ENCODE measurements at places on chromosomes 2 and 18.

DNA sequence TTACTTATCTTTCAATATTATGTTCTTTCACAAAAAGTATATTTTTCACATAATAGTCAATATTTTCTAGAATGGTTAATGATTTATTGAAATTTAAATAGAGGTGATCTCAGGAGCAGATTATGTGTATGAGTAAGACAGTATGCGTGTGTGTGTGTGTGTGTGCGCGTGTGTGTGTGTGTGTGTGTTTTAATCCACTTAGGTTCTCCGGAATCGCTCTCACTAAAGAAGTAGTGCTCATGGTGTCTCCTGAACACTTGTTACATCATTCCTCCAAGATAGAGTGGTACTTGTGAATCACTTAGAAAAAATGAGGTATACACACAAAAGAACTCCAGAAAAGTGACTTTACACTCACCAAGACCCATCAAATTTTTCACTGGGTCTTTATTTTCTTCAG lies 91.0 kb upstream of the KCNH7 start:
- no peak for DNase-seq

DNA sequence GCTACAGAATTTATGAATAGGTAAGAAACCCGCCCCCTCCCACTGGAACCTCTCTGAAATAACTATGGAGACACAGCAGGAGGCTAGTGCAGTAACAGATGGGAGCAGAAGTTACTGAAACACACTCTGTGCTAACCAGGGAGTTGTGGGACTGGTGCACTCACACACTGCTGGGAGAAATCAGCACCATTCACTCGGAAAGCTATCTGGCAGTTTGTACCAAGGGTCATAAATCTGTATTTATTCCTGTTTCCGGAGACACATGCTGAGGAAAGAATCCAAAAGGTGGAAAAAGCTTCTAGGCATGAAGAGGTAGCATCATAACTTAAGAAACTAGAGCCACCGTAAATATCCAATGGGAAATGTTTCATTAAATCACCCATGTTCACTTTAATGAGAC lies 39.9 kb downstream of the TGFA start:
- DNase-seq, result no peak

DNA sequence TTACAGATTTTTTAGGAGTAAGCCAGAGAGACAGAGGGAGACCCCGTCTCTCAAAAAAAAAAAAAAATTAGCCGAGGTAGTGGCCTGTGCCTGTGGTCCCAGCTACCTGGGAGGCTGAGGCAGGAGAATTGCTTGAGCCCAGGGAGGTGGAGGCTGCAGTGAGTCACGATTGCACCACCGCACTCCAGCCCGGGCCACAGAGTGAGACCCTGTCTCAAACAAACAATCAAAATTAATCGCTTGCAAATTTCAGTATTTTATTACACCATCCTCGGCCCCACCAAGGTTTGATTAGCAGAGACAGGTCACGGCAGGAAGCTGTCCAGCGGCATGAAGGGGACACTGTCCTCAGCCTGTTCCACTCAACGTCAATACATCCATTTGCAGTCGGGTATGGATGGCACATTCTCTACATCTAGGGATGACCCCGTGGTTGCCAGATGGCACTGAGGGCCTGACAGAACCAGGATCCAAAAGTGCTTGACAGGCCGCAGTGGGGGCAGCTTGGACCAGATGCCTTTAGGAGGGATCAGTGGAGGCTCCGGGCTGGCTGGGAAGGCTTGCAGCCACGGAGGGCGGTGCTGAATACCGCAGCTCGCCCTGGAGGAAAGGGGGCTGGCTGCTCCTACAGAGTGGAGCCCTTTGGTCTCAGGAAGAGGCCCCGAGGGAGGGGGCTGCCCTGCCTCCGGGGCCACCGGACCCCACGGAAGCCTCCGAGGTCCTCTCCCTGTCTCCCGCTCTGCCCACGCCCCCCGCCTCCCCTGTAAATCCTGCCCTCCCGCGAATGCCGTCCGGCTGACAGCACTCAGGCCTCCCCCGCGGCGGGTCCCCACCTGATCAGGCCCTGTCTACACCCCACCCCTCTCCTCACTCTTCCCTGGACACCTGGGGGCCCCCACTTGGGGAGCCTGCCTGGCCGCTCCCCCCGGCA lies 13.1 kb downstream of the ASPRV1 start:
- DNase-seq, result no peak

DNA sequence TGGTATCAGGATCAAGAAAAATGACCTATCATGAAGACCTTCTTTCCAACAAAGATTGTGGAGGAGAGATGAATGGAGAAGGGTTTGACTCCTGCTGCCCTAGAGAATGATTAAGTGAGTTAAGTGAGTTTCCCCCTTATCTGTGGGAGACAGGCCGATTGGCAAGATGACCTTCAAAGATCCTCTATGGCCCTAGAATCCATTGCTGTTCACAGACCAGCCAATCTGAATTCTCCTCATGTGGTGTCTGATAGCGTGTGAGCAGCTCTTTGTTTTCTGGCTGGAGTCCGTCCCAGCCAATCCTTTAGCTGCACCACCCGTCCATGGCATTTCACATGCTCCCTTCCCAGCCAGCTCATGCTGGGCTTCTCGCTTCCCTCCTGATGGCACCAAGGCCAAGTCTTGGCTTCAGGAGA lies 79.4 kb downstream of the MARCHF4 start:
- no peak for DNase-seq

DNA sequence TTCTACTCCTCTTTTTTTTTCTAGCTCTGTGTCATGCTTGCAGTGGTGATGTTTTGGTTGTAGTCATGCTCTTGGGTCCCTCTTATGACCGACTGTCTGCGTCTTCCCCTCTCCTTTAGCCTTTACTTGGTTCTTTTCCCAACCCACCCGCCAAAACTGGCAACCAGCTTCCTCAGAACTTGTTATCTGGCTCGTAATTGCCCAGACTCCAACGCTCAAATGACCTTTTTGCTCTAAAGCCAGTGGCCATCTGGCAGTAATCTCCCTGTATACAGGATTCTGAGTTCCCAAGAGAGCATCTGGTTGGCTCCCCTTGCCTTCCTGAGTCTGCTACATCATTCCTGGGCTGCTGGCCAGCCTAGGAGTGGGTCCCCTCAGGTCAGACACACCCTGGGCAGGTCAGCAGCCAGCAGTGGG lies 147.2 kb downstream of the MGAT5 start:
- DNase-seq, result no peak

GRCh38 chr2:148362144-148362796 lies 282.3 kb upstream of the EPC2 start:
- no peak for DNase-seq

DNA sequence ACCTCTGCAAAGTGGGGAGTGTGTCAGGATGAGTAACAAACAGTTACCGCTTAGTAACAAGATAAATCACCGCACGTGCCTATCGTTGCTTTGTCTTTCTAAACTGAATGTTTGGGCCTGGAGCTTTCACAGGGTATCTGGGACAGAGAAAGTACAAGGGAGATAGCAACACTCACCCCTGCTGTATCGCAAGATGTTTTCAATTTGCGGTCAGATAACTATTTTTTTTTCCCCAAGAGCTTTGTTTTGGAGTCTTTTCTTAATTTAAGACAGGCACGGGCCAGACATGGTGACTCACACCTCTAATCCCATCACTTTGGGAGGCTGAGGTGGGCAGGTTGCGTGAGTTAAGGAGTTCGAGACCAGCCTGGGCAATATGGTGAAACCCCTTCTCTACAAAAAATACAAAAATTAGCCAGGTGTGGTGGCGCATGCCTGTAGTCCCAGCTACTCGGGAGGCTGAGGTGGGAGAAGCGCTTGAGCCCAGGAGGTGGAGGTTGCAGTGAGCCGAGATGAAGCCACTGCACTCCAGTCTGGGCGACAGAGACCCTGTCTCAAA lies 146.6 kb downstream of the GBX2 start:
- no peak for DNase-seq

DNA sequence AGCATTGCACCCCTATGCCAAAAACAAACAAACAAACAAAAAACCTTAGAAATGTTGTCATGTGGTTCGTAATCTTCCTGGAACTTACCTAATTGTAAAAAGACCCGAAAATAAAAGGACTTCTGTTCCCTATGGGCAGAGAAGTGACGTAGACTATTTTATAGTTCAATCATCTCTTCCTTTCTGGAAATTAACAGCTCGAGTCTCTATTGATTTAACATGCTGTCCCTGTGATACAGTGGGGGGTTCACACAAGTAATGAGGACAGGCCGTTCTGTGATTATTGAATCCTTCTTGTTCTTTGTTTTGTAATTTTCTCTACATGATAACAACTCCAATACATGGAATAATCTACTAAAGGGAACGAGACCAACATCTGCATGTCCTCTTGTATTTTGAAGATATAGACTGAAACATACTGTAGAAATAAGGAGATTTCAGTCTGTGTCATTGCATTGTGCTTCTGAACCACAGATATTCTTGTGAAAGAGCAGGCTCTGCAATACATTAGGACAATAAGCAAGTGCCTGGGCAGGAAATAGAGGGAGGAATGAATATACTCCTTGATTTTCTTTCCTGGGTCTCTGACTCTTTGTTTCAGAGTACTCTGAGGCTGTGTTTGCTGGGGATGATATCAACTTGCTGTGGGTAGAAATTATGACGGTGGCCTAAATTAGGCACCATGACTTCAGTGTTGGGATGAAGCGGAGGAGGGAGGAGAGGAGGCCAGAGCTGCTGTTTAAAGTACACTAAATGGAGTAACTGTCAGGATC lies 65.7 kb upstream of the PPM1B start:
- DNase-seq, result no peak

DNA sequence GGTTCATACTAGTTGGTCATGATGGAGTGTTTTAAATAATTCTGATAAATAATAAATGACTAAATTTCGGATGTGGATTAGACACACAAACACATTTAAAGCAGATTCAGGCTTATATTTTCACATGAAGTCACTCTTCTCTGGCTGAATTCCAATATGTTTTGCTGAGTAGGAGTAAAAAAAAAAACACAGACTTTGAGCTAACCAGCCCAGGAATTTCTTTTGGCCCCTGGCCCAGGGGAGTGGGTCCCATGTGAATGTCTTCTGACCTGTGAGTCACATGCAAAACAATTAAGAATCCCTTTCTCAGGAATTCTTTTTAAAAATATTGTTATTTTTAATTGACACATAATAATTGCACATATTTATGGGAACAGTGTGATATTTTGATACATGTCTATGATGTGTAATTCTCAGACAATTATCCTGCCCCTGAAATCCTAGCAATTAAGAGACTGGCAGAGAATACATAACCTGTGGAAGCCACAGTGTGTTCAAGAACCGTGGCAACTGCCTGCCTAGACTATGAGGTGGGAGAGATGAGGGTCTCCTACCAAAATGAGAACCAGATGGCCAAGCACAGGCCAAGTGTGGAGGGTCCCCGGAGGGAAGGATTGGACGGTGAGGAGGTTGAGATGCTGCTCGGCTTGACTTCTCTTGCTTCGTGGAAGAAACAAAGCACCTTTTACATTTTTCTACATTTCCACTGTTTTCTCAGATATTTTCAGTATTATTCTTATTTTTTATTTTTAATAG lies 236.4 kb downstream of the PIEZO2 start:
- DNase-seq, result peak; percentile 18

DNA sequence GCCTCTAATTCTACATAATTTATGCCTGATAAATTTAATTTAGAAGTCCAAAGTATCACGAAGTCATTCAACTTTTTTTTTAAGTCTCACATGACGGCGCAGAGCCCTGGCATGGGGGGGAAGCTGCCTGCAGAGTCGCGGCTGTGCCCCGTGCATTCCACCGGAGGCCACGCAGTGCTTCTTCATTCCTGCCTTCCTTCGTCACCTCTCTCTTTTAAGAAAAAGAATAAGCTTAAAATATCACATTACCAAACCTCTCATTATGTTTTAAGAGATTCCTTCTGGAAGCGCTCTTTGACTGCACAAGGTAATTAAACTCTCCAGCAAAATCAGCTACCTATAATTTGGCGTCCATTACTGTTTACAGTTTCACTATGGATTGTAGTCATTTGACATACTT lies 20.3 kb upstream of the KIDINS220 start:
- DNase-seq, result no peak

DNA sequence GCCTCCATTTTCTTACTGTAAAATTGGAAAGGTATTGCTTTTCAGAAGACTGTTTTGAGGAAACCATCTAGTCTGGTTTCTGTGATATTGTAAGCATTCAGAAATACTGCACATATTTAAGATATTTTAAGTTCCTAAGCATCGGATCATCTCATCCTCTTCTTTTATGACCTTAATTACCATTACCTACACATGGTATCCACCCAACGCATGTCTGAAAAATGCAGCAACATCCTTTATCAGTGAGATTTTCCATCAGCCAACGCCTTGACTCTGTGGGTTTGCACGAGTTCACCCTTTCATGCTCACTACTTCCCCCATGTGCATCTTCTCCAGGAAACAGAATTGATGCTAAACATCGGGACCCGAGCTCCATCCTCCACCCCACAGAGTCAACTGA lies 84.3 kb downstream of the COL4A4 start:
- DNase-seq, result peak; percentile 35

DNA sequence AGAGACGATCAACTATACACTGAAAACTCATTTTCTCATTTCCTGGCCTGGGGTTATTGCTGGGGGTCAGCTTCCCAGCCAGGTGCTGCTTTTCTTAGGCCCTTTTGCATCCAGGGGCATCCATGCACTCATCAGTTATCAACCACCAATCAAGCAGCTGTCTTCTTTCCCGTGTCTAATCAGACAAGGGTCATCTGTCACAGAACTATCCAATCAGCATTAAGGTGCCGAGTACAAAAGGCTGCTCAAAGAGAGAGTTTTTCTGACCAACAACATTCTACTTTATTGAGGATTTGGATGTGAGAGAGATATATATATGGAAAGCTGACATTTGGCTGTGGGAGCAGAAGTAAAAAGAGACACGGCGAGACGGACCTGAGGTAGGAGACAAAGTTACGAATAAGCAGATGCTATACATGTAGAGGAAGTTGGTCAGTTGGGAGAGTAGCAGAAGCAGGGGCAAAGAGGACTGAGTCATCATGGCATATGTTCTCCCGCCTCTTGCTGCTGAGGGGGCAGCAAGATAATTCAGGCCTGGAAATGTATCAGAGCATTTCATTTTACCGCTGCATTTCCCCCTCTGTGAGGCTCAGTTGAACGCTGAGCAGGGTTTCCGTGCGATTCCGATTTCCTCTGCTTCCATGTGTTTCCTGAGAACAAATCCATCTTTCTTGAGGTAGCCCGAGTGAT lies 129.3 kb downstream of the NUP35 start:
- no peak for DNase-seq

DNA sequence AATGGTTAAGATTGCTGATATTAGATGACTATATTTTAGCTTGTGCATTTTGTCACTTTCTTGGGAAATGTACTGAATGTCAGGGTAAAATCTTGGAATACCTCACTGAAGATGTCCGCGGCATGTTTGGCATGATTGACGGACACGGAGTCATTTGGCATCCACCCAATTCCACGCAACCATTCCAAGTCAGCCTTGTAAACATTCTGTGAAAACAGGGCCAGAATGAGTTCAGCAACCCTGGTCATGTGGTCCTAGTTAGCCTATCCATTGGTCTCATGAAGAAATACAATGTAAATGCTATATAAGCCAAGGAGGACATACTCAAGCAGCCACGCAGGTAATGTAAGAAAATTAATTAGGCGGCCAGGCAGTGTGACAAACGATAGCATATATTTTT lies 159.5 kb downstream of the RIF1 start:
- DNase-seq, result no peak
